ENCODE measurements at places on chromosomes 12 and 14.
A peak's percentile ranks its signal among the peaks of the same experiment; 100 is the strongest.

DNA sequence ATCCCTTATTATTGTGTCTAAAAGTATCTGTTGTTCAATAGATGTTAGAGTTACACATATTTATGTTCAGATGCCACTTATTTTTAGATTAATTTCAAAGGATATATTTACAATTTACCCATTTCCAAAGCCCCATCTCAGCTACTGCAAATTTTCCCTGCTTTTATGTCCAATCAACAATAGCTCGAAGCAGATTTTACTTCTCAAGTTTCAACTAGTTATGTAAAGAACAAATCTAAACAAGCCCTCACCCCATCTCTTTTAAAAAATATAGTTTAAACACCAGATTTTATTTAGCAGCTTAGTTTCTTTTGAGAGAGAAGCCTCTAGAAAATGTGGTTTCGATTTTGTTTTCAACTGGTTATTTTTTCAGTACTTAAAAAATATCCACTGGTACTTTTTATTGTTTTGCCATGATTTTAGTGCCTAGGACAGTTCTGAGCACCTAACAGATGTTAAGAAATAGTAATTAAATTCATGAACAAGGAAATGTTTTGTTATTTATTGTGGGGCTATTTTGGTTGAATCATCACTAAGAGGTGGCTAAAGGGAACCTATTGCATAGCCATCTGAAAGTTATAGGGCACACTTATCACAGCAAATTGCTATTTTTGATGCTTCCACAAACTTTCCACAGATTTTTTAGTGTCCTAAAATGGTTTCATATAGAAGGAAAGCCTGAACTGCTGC lies 96.2 kb upstream of the BMP4 start:
- no peak for DNase-seq
- no peak overlapping the region for H3K27ac ChIP-seq
- no peak overlapping the region for H3K4me3 ChIP-seq

DNA sequence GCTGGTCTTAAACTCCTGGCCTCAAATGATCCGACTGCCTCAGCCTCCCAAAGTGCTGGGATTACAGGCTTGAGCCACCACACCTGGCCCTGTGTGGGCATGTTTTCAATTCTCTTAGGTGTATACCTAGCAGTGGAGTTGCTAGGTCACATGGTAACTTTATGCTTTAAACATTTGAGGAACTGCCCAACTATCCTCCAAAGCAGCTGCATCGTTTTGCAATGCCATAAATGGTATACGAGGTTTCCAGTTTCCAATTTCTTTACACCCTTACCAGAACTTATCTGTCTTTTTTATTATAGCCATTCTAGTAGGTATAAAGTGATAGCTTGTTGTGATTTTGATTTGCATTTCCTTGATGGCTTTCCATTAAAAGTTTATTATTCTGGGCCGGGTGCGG lies 25.1 kb downstream of the RBMS2 start:
- no peaks in the 10 kb centered on the region for H3K4me1 ChIP-seq
- no peak overlapping the region for H3K27ac ChIP-seq
- H3K4me3 ChIP-seq = no peak overlapping the region
- no peaks in the 10 kb centered on the region for H3K36me3 ChIP-seq

GRCh38 chr12:27505109-27505508 lies 18.9 kb upstream of the PPFIBP1 start:
- H3K4me1 ChIP-seq = no peaks in the 10 kb centered on the region
- H3K36me3 ChIP-seq = no peaks in the 10 kb centered on the region
- no peaks in the 10 kb centered on the region for H3K27me3 ChIP-seq

DNA sequence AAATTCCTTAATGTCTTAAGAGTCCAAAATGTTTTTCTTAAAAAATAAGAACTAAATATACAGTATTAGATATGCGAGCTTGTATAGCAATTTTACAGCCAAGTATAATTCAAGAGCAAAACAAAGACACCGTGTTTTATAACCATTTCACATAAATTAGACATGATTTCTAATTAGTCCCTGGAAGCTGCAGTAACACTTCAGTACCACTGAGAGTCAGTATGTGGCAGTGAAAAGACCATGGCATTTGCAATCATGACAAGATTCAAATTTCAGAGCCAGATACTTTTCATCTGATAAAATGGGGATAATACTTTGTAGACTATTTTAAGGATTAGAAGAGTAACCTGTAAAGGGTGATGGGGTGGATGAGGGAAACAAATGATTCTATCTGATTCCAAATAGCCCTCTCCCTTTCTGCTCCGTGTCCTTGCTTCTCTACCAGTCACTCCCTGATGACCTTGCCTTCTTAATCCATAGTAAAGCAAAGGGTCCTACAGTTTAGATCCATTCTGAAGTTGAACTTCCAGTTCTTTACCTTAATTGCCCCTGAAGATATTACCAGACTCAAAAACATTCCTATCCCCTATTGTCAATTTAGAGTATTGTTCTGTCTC lies 145.4 kb upstream of the ABCD2 start:
- H3K27me3 ChIP-seq = no peaks in the 10 kb centered on the region
- H3K36me3 ChIP-seq = no peaks in the 10 kb centered on the region
- H3K27ac ChIP-seq = no peak overlapping the region
- H3K4me1 ChIP-seq = no peaks in the 10 kb centered on the region
- H3K4me3 ChIP-seq = no peak overlapping the region

- DNase-seq = no peak
- H3K27me3 ChIP-seq = no peaks in the 10 kb centered on the region
- H3K4me1 ChIP-seq = no peaks in the 10 kb centered on the region
- H3K27ac ChIP-seq = no peak overlapping the region
Measured at GRCh38 chr14:103856105-103856504, 8.7 kb upstream of the PPP1R13B start.

GRCh38 chr14:105660816-105661531 lies 134.6 kb downstream of the TMEM121 start:
- no peaks in the 10 kb centered on the region for H3K4me1 ChIP-seq
- no peaks in the 10 kb centered on the region for H3K27me3 ChIP-seq
- H3K4me3 ChIP-seq = no peak overlapping the region
- no peak for DNase-seq
- no peaks in the 10 kb centered on the region for H3K36me3 ChIP-seq
- no peak overlapping the region for H3K27ac ChIP-seq

DNA sequence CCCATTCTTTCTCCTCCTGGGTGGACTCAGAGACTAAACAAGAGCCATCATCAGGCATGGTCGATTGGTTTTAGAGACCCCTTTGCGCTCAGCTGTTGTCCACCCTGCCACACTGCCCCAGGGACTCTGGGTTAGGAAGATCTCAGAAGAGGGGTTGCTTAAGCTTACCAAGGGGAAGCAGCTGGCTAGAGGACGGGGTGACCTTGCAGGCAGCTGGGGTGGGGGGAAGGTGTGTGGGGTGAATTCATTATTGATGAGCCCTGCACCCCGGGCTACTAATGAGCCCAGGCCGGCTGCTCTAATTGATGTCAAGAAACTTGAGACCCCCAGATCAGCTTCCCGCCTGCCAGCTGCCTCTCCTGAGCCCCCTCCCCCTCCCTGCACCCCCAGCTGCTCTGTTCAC lies 8.7 kb upstream of the ZNF385A start:
- H3K27me3 ChIP-seq = no peaks in the 10 kb centered on the region
- H3K4me3 ChIP-seq = no peak overlapping the region
- no peaks in the 10 kb centered on the region for H3K4me1 ChIP-seq
- DNase-seq = no peak
- H3K36me3 ChIP-seq = no peaks in the 10 kb centered on the region
- no peak overlapping the region for H3K27ac ChIP-seq

DNA sequence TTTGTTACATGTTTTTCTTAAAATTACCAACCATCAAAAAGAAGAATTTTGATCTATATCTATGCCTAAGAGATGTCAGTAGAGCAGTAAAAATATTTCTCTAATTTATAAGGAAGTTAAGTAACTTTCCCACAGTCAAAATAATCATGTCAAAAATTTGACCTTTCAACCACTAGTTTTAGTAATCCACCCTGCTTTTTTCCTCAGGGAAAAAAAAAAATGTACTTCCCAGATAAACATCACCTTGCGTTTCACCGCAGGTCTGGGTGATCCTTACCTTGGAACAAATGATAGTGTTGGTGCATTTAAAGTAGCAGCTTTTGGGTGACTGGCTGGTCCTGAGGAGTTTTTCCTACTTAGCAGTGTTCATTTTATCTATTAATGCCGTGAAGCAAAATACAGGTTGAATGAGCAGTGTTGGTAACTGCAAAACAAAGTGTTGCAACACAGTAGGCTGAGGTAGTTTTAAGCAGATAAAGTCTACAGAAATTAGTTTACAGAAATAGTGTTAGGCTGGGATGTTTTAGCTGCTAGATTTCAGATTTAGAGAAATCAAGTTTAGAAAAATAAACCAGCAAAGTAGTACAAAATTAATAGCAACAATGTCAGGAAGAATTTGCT lies 137.2 kb upstream of the DNM1L start:
- no peak overlapping the region for H3K27ac ChIP-seq
- no peak overlapping the region for H3K4me3 ChIP-seq
- H3K4me1 ChIP-seq = no peaks in the 10 kb centered on the region
- H3K36me3 ChIP-seq = no peaks in the 10 kb centered on the region

DNA sequence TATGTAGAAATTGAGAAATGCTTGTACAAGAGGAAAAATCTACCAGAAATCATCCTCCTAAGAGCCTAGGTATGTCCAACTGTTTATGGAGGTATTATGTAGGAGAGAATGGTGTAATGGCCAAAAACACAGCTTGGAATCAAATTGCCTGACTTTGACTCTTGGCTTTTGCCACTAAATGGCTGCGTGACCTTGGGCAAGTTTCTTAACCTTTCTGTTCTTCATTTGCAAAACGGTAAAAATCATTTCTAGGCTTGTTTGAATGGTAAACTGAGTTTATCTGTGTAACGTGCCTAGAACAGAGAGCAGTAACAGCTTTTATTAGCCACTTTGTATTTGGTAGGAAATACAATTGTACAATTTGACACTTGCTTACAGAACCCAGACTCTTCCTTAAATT lies 4.9 kb upstream of the GRIP1 start:
- no peak overlapping the region for H3K27ac ChIP-seq
- no peaks in the 10 kb centered on the region for H3K4me1 ChIP-seq
- no peak overlapping the region for H3K4me3 ChIP-seq
- no peaks in the 10 kb centered on the region for H3K27me3 ChIP-seq

- H3K36me3 ChIP-seq = no peaks in the 10 kb centered on the region
- DNase-seq = no peak
Measured at GRCh38 chr14:29773990-29774389, 153.7 kb downstream of the PRKD1 start.

- no peaks in the 10 kb centered on the region for H3K36me3 ChIP-seq
- DNase-seq = no peak
- no peaks in the 10 kb centered on the region for H3K27me3 ChIP-seq
- H3K4me1 ChIP-seq = no peaks in the 10 kb centered on the region
- no peak overlapping the region for H3K4me3 ChIP-seq
Measured at GRCh38 chr14:87443039-87443438, 549.9 kb downstream of the GALC start.

DNA sequence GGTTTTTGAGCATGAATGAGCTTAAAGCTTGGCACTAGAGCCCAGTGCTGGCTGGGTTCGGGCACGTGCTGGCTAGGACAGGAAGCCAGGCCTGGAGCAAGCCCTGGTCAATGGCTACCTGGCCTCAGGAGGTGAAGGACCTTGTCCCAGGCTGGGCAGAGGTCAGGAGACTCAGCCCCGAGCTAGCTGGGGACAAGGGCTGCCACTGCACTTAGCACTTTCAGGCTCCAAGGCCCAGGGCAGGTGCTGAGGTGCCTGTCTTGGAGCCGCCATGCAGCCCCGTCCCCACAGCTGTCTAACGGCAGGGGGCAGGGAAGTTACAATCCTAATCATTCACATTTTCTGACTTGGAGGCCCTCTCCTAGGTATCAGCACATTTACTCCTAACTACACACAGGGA lies 4.3 kb upstream of the AQP6 start:
- DNase-seq = no peak
- no peak overlapping the region for H3K4me3 ChIP-seq
- H3K27ac ChIP-seq = no peak overlapping the region
- H3K36me3 ChIP-seq = no peaks in the 10 kb centered on the region
- no peaks in the 10 kb centered on the region for H3K27me3 ChIP-seq

DNA sequence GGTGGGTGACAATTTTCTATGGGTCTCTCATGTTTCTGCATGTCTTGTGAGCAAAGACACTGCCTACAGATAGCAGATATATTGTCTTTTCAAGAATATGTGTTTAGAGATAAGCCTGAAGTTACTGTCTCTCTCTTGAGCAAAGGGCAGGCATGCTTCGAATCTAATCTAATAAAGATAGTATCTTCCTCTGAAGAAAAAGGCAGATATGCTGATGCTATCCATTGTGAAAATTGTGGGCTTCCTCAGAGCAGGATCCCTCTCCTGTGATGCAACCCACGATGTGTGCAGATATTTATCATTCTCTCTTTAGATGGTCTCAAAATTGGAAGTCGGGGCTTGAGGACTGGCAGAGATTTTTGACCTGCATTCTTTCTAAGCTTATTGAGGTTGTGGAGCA lies 187.0 kb downstream of the DACT1 start:
- no peaks in the 10 kb centered on the region for H3K36me3 ChIP-seq
- H3K27ac ChIP-seq = no peak overlapping the region
- H3K4me3 ChIP-seq = no peak overlapping the region
- DNase-seq = no peak

GRCh38 chr12:52218001-52218400 lies 15.0 kb upstream of the KRT7 start:
- no peak for DNase-seq
- no peaks in the 10 kb centered on the region for H3K27me3 ChIP-seq
- H3K4me1 ChIP-seq = no peaks in the 10 kb centered on the region
- H3K4me3 ChIP-seq = no peak overlapping the region
- H3K36me3 ChIP-seq = no peaks in the 10 kb centered on the region

DNA sequence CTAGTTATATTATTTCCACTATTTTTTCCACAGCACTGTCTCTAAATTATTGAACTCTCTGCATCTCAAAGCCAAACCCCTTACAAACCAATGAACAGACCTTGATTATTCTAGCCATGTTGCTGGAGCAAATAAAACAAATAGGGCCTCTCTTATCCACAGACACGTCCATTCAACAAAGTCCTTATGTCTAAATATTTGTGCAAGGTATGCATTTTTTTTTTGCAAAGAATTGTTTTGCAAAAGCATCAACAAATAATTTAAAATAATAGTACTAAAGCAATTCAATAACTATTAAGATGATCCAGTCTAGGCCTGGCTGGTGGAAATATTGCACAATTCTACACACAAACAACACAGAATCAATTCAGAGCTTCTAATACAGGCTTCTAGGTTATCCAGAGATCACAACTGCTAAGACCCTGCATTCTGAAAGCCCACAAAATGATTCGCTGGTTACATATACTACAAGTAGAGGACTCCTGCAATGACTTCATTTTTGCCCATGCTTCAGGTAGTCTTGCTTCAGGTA lies 221.0 kb downstream of the SLC25A21 start:
- no peak for DNase-seq
- no peaks in the 10 kb centered on the region for H3K4me1 ChIP-seq
- no peak overlapping the region for H3K27ac ChIP-seq

DNA sequence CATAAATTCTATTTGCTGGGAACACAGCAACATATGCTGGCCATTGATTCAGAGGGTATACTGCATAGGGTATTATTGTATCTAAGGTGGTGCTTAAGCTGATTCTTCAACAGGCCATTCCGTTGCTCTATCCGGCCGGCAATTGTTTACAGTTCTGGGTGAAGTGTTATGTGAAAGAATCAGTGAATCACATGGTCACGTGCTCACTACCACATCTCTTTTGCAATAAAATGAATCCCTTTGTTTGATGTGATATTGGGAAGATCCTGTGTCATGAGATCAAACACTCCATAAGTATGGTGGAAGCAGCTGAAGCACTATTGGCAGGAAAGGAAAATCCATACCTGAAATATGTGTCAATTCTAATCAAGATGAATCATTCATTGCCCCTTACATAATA lies 7.6 kb upstream of the USP15 start:
- H3K4me1 ChIP-seq = no peaks in the 10 kb centered on the region
- no peak overlapping the region for H3K4me3 ChIP-seq
- no peak for DNase-seq
- peak overlapping the region; percentile 25 for H3K27ac ChIP-seq
- H3K27me3 ChIP-seq = no peaks in the 10 kb centered on the region
- H3K36me3 ChIP-seq = no peaks in the 10 kb centered on the region
